Esophagus muscularis mucosa (tissue), 4 donors: ENCODE measurements at places on chromosomes 13 and 19.

- DNase-seq, result no peak
- H3K4me3 ChIP-seq, result no peak overlapping the region
- H3K27ac ChIP-seq, result no peak overlapping the region
- no peaks in the 10 kb centered on the region for H3K27me3 ChIP-seq
- H3K36me3 ChIP-seq, result no peaks in the 10 kb centered on the region
These were observed 360.0 kb upstream of the SLITRK5 start for GRCh38 chr13:87311165-87311564.

- H3K36me3 ChIP-seq, result peaks cover 53% of the 10 kb centered on the region
- H3K4me3 ChIP-seq, result no peak overlapping the region
- no peak for DNase-seq
- peak overlapping the region; percentile 50 for H3K27ac ChIP-seq
- no peaks in the 10 kb centered on the region for H3K27me3 ChIP-seq
These were observed 21.4 kb downstream of the BBC3 start for GRCh38 chr19:47209319-47210179.

- H3K27me3 ChIP-seq, result no peaks in the 10 kb centered on the region
- H3K36me3 ChIP-seq, result peaks cover 7% of the 10 kb centered on the region
- H3K27ac ChIP-seq, result no peak overlapping the region
- no peak for DNase-seq
These were observed 70.2 kb upstream of the ZDHHC20 start for GRCh38 chr13:21529146-21529893.

DNA sequence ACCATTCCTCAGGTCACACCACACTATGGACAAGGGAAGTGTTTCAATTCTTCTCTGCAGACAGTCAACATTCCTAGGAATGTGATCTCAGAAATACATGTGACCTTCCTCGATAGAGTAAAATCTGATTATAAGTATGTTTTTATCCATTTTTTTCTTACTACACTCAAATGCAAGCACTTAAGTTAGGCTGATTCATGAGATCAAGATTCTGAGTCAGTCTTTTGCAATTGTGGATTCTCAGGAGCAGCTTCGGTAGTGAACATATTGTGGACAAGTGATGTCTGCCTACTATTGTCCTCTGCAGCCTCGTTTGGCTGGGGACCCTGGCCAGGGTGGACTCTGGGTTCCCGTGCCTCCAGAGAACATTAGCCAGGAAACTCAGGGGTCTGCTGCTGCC, 3.2 kb downstream of the SERPINE3 start:
- no peak overlapping the region for H3K4me3 ChIP-seq
- H3K27ac ChIP-seq, result no peak overlapping the region
- no peaks in the 10 kb centered on the region for H3K27me3 ChIP-seq

GRCh38 chr13:79723519-79724024, 242.6 kb downstream of the NDFIP2 start:
- peaks cover 11% of the 10 kb centered on the region for H3K4me1 ChIP-seq
- no peak for DNase-seq
- no peaks in the 10 kb centered on the region for H3K27me3 ChIP-seq
- H3K27ac ChIP-seq, result no peak overlapping the region

DNA sequence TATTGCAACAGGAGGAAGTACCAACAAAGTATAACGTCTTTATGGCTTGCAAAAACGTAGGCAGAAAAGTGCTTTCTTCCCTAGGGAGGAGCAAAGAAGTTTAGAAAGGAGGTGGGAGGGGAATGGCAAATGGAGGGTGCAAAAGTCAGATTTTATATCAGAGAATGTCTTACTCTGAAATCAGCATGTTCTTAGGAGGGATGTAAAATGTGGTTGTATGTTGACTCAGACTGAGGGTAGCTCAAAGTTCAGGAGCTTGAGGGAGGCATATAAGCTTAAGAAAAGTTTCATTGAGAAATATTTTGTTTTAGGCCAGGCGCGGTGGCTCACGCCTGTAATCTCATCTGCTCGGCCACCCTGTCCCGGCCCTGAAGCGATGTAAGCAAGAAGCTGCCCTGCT, 1.7 kb downstream of the ZNF90 start:
- H3K4me1 ChIP-seq, result peaks cover 22% of the 10 kb centered on the region
- H3K4me3 ChIP-seq, result no peak overlapping the region
- no peak for DNase-seq
- H3K27ac ChIP-seq, result no peak overlapping the region

DNA sequence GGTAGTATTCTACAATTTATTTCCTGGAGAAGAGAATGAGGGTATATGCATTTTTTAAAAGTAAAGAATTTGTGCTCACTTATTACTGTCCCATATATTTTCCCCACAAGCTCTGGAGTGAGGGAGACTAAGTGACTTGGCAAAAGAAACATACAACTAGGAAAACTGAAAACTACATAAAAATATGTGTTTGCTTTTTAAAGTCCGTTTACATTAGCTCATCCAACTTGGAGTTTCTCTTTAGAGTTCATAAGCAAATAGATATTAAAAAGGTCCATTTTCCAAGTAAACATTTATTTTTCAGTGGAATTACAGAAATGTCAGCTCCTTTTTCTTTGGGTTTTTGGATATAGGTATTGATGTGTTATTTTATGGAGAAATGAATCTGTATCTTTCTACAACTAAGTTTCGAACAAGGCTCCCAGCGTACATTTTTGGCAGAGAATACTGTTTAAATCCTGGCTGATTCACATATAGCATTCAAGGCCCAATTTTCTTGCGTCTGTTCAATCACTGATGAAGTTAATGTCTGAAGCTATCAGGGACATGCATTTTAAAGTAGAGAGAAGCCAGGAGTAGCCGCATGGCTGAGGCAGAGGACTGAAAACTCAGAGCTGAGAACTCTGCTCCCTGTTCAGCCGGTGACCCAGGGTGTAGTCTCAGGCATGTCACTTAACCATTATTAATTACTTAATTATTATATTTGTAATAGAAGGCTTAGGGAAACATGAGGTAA, 729.4 kb downstream of the EFNB2 start:
- no peak overlapping the region for H3K4me3 ChIP-seq
- no peaks in the 10 kb centered on the region for H3K27me3 ChIP-seq
- DNase-seq, result no peak
- H3K4me1 ChIP-seq, result no peaks in the 10 kb centered on the region
- no peak overlapping the region for H3K27ac ChIP-seq

DNA sequence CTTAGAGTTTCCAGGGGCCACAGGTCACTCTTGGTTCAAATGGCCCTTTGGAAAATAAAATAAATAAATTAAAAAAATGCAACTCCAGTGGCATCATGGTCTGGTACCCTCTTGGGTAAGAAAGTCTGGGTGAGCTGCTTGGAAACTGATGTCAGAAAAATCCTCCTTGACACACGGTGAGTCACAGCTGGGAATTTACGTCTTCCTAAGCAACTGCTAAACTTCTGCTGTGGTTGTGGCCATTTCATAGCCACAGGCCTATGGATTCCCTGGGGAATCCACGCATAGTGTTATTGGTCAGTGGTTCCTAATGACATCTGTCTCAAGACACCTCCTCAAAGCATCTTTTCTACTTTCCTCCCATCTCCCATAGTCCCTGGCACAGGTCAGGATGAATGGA, 220.8 kb downstream of the COG6 start:
- no peaks in the 10 kb centered on the region for H3K36me3 ChIP-seq
- DNase-seq, result no peak
- H3K27ac ChIP-seq, result no peak overlapping the region
- H3K27me3 ChIP-seq, result no peaks in the 10 kb centered on the region
- H3K4me3 ChIP-seq, result no peak overlapping the region

DNA sequence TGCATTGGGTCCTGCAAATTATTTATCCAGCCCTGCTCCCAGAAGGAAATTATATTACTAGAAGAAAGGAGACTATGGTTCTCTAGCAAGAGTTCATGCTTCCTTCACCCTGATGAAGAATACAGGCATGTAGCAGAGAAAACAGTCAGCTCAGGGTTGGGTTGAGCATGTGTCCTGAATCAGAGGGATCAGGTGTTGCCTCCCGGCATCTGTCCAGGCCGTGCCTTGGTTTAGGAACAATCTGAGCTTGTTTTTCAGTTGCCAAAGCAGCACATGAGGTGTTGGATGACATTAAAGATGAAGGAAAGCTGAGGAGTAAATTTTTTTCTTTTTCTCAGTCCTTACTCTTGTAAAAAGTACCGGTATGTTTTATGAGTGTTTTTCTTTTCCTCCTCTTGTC, 62.0 kb downstream of the KL start:
- H3K27ac ChIP-seq, result peak overlapping the region; percentile 51
- no peaks in the 10 kb centered on the region for H3K36me3 ChIP-seq
- H3K27me3 ChIP-seq, result no peaks in the 10 kb centered on the region
- no peak for DNase-seq
- peaks cover 23% of the 10 kb centered on the region for H3K4me1 ChIP-seq
- no peak overlapping the region for H3K4me3 ChIP-seq

DNA sequence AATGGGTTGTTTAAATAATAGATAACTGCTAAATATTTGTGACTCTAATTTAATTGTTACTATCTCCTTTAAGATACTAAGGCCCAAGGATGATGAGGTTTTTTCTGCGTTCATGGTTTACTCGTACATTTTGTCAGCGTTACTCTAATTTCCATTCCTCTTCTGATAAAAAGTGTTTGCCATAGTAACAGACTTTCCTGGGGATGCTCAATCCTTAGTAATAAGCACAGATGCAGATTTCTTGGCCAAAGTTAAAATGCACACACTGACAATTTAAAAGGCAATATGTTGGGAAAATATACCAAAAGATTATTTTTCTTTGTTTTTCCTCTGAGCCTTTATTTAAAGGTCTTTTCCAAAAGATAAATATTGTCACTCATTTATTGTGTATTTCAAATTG, 149.6 kb downstream of the IRS2 start:
- no peaks in the 10 kb centered on the region for H3K36me3 ChIP-seq
- no peak overlapping the region for H3K27ac ChIP-seq
- no peaks in the 10 kb centered on the region for H3K4me1 ChIP-seq

- H3K36me3 ChIP-seq, result no peaks in the 10 kb centered on the region
- no peaks in the 10 kb centered on the region for H3K27me3 ChIP-seq
- H3K27ac ChIP-seq, result no peak overlapping the region
- H3K4me1 ChIP-seq, result no peaks in the 10 kb centered on the region
These were observed 29.6 kb downstream of the ACSBG2 start for GRCh38 chr19:6164906-6165531.

GRCh38 chr19:34649886-34650543, 26.9 kb downstream of the SCGB2B2 start:
- H3K27me3 ChIP-seq, result no peaks in the 10 kb centered on the region
- H3K4me1 ChIP-seq, result no peaks in the 10 kb centered on the region
- H3K36me3 ChIP-seq, result no peaks in the 10 kb centered on the region
- DNase-seq, result no peak
